Epithelial cell of prostate (primary cell): ENCODE measurements at places on chromosomes 7 and 10.

DNA sequence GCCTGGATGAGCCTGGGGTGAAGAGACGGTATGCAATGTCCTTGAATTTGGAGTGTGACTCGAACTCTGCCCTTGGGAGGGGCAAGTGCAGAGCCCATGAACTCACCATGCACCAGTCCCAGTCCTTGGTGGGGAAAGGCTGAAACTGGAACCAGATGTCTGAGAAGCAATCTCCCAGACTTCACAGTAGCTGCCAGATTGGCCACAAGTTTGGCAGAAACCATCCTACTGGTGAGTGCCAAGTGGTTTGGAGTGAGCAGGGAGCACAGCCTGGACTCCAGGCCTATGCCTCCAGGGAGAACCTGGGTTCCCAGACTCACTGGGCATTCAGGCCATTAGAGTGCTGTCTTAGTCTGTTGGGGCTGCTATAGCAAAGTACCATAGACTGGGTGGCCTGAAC, 99.6 kb upstream of the LYZL1 start:
- DNase-seq: no peak

GRCh38 chr7:88095-88926, 104.1 kb upstream of the FAM20C start:
- no peak for DNase-seq

DNA sequence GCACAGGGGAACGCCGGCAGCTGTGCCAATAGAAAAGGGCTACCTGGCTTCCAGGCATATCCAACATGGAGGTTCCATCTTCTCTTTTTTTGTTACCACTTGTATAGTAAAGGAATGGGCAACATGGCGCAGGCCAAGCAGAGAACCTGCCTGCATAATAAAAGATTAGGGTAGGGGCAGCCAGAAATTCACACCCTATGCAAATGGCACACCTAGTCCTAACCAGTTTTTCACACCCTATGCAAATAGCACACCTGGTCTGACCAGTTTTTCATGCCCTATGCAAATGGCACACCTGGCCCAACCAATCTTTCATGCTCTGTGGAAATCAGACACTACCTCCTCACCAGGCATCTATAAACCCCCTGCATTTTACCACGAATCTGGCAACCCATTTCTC, 369.5 kb downstream of the IPMK start:
- peak; percentile 1 for DNase-seq

DNA sequence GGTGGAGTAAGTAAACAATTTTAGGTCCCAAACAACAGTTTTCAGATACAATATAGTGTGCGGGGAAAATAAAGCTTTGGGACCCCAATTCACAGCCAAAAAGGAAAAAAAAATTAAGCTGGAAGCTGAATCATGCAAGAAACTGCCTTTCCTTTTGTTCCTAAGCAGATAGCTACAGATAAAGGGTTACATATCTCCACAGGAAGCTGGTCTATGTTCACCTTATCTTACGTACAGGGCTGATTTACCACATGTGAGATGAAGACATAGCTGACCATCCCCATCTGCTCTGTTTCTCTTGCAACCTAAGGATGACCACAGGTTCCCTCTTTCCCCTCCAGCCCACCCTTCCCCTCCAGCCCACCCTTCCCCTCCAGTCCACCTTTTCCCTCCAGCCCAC, 14.2 kb upstream of the PFKP start:
- no peak for DNase-seq
